ENCODE measurements at places on chromosomes 5 and 9.

- no peak for DNase-seq
These were observed 124.2 kb upstream of the FSTL4 start for GRCh38 chr5:133736512-133736911.

DNA sequence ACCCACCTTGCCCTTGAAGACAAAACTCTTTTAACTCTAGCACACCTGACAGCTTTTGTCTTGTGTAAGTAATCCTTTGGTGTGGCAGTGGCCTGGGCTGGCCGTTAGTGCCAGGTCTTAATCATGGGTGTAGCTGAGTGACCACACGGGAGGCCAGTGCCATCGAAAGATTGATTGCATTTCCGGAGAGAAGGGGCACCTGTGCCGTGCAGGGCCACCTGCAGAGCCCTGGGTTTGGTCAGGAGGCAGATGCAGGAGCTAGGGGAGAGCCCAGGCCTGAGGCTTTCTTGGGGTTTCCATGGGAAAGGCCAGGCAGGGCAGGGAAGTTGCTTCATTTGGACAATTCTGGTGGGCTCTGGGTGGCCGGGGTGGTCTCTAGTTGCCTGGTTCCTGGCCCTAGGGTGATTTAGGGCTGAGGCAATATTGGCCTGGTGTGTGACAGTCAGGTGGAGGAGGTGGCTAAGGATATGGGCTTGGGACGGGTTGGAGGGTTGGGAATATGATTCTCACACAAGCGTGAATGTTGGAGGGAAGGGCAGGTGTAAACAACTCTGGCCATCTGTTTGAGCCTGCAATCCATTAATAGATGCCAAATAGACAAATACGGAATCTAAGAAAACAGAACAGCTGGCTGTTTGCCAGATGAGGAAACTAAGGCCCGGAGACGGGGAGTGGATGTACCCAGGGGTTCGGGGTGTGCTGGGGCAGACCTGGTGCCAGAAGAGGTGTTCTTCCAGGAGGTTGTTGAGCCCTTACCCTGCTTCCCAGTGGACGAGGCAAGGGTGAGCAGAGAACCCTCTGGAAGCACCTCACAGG, 4.6 kb downstream of the DBH start:
- no peak for DNase-seq

- DNase-seq = no peak
These were observed 2220.7 kb upstream of the C9orf72 start for GRCh38 chr9:29793970-29794369.

DNA sequence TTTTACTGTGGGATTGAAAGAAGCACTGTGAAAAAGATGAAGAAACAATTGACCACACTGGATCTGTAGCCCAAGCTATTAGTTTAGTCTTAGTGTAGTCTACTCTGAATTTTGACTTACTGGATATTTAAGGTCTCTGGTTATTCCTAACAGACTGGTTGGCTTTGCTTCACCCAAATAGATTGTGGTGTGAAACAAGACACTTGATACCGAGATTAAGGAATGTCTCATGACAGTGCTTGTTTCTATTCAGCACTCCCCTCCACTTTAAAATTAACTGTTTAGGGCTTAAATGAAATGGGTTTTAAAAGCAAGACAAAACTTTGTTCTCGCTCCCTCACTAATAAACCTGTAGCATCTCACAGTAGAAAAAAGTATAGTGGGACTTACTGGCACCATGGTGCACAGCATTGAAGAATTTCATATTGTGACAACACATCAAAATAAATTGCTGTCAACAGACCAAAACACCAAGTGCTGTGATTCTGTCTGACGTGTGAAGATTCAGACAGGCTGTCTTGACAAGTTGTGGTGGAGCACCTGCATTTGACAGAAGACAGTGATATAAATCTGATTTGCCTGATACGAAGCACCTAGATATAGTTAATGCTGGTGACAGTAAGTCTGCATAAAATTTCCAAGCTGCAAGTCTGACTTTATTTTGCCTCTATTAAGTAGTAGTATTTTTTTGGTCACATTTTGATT, 73.1 kb downstream of the PBX3 start:
- DNase-seq = no peak

- DNase-seq = no peak
These were observed 46.4 kb upstream of the CTXN3 start for GRCh38 chr5:127602481-127602880.

GRCh38 chr5:31982621-31983020, 191.5 kb downstream of the GOLPH3 start:
- DNase-seq = no peak

- DNase-seq = no peak
These were observed 39.3 kb downstream of the CRB2 start for GRCh38 chr9:123395276-123395688.

DNA sequence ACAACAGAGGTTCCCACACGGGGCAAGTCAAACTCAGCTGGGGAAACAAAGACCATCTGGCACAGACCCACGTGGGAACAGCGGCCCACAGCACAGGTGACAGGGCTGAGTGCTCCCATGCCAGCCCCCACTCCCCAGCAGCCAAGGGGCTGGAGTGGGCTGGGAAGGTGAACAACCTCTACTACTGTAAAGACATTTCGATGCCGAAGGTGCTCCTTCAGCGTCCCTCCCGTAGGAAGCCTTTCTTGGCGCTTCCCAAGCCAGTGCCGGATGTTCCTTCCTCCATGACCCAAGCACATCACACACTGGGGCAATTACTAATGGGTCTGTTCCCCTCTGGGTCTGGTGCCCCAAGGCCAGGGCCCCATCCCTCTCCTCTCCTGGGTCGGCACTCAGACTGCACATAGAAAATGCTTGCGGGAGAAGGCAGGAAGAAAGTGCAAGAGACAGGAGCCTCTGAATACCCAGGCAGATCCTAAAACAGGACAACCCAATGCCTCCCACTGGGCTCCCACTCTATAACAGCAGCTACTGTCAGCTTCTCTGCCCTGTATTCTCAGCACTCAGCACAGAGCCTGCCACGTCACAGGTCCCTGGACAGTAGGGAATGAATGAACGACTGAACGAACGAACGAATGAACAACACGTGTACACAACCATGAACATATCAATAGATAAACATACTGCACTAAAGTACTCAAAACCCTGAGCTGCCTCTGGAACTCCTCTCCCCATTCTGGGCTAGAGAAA, 77.0 kb upstream of the LRRTM2 start:
- no peak for DNase-seq

GRCh38 chr5:42461507-42461906, 38.3 kb downstream of the GHR start:
- no peak for DNase-seq

DNA sequence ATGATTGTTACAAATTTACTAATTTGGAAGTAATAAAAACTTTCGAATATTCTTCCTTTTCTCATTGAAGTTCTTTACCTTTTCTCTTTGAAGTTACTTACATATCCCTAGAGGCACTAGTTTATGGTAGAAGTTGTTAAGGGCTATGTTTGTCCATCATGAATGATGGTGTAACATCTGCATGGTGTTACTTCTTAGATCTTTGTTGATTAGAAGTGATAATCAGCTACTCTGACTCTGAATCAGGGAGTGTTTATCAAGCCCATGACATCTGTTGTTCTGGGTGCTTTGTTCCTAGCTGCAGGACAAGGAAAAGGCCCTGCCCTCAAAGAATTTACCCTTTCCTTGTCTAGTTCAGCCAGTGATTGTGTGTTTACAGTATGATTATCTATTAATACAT, 32.9 kb downstream of the MAP3K1 start:
- no peak for DNase-seq

DNA sequence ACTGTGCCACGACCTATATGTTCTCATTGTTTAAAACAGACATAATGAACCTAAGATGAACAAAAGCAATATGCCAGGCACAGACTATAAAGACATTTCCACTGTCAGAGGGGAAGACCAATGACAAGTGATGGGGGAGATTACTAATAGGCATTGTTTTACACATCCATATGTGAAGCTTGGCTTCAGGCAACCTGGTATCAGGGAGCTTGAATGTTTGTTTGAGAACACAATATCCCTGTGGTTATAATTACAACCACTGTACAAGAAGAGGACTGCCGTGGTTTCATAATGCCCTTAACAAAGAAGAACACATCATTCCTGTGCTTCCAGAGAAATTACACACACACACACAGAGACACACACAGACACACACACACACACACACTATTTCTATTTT, 385.7 kb downstream of the BNC2 start:
- DNase-seq = no peak

- DNase-seq = no peak
These were observed 436.3 kb upstream of the KLF4 start for GRCh38 chr9:107925749-107926297.

Data from upper lobe of right lung (tissue), 1 donor.